Stimulated activated CD4-positive, alpha-beta T cell treated with anti-CD3 and anti-CD28 coated beads, Interleukin-1b, Interleukin-23, amount 100 ng/mL, for 1 hour (primary cell): ENCODE measurements at places on chromosomes 2 and 18.

DNA sequence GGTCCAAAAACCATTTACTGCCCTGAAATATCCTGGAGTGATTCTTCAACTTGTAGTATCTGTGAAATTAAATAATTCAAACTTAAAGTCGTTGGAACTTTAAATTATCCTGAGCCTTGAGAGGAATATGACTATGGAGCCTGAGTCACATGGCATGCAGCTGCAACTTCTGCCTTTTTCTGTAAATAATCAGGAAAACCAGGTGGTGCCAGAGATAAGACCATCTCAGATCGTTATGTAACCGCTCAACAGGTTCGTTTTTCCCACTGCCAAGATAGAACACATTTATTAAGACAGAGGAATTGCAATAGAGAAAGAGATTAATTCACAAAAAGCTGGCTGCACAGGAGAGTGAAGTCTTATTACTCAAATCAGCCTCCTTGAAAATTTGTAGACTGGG is 876.5 kb downstream of the SUCLG1 start:
- DNase-seq, result no peak

DNA sequence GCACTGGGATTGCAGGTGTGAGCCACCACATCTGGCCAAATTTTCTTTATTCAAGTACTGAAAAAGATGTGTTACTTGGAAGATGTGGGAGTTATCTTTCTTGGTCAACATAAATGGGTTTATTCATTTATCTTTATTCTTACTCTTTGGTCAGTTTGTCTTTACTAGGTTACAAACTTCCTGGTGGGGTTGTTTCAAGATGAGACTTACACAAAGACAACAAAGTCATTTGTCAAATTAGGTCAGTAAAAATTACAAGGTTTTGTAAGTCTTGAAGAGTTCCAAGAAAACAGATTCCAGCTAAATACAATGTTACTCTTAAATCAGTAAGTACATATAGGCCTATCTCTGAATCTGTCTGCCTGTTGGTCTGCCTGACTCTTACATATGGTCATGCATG is 48.9 kb downstream of the DARS1 start:
- DNase-seq, result no peak

DNA sequence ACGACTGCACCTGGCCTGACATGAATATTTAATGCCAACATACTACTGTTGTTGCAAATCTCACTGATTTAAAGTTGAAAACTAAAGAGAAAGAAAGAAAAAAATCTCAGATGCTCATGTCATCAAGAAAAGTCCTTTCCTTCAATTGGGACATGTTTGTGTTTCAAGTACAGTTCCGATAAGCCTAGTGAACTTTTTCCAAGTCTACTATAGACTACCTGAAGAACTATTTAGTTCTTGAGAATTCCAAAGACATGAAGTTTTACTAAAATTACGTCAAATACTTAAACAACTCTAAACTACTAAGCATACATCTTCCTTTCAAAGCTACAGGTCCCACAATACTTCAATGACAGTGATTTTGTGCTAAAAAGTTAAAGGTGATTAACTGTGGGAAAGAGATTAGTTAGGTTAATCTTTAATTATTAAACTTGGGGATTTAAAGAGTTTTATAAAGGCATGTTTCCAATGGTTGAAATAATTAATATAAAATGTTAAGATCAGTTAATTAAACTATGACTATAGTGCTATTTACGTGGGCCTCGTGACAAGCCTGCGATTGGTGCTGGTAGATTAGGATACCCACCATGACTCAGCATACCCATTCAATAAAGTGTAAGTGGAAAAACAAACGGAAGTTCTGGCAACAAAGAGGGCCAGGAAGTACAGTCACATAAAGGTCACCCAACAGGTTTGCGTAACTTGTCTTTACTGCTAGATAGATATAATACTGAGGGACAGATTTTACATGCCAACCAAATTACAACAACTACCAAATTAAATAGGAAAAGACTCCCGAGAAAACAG is 55.5 kb downstream of the SEPTIN10 start:
- no peak for DNase-seq

GRCh38 chr2:177314722-177315264 is 50.3 kb upstream of the NFE2L2 start:
- DNase-seq, result no peak

- DNase-seq, result no peak
Observed at GRCh38 chr18:12657684-12658425, at the start of gene SPIRE1. SPIRE1 (minus strand) TSS chr18:12658107; CDS start chr18:12657866, 241 bp downstream.

DNA sequence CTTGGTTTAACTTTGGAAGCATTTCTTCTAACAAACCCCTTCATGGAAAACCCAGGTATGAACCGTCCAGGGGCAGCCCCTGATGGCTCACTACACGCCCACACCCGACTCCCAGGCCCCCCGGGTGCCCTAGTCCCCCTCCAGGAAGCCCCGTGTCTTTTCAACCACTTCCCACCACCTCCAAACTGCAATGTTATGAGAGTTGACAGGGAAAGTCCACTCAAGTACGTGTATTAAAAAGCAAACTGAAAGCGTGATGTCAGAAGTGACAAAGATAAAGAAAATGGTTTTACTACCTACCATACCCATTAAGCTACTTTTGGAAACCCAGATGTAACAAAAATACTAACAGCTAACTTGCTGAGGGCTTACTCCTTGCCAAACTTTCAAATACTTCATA is 51.5 kb downstream of the L3MBTL4 start:
- no peak for DNase-seq

DNA sequence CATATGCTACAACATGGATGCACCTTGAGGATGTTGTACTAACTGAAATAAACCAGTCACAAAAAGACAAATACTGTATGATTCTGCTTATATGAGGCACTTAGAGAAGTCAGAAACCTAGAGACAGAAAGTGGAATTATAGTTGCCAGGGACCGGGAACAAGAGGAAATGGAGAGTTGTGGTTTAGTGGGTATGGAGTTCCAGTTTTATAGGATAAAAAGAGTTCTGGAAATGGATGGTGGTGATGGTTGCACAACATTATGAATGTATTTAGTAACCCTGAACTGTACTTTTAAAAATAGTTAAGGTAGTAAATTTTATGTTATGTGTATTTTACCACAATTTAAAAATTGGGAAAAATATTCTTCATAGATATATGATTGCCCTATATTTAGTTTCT is 97.7 kb downstream of the DPP4 start:
- DNase-seq, result no peak

- DNase-seq, result no peak
Observed at GRCh38 chr2:898319-898718, 52.3 kb upstream of the SNTG2 start.

DNA sequence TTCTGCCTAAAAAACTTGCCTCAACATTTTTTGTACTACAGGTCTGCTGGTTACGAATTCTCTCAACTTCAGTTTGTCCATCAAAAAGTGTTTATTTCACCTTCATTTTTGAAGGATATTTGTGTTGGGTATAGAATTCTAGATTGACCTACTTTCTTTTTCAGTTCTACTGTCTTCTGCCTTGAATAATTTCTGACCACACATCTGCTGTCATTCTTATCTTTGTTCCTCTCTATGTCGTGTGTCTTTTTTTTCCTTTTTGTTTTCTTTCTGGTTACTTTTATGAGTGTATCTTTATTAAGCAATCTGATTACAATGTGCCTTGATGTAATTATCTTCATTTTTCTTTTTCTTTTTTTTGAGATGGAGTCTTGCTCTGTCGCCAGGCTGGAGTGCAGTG is 25.3 kb downstream of the ADCY3 start:
- no peak for DNase-seq

DNA sequence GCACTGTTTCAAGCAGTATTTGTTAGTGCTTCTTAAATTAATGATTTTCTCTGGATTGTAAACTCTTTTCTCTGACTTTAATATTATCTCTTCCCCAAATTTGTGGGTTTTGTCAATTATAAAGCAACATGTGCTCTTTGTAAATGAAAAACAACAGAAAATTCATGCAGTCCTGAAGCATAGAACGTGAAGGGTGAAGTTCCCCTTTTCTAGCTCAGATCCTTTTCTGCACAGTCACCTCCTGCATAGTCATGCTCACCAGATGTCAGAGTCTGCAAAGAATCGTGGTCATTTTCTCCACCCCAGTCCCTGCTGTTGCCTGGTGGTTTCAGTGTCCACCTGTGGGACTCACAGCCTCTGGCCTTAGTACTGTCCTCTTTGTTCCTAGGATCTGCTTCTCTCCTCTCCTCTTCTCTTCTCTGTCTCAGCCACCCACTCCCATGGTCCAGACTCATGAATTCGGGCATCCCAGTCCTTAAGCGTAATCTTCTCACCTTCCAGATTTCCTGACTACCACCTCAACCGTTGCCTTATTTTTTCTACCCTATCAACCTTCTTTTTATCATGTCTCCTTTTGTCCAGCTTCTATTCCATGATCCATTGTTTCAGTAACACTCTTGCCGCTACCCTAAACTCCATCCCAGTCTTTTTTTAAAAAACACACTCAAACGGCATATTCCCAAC is 229.1 kb downstream of the RTP5 start:
- no peak for DNase-seq

DNA sequence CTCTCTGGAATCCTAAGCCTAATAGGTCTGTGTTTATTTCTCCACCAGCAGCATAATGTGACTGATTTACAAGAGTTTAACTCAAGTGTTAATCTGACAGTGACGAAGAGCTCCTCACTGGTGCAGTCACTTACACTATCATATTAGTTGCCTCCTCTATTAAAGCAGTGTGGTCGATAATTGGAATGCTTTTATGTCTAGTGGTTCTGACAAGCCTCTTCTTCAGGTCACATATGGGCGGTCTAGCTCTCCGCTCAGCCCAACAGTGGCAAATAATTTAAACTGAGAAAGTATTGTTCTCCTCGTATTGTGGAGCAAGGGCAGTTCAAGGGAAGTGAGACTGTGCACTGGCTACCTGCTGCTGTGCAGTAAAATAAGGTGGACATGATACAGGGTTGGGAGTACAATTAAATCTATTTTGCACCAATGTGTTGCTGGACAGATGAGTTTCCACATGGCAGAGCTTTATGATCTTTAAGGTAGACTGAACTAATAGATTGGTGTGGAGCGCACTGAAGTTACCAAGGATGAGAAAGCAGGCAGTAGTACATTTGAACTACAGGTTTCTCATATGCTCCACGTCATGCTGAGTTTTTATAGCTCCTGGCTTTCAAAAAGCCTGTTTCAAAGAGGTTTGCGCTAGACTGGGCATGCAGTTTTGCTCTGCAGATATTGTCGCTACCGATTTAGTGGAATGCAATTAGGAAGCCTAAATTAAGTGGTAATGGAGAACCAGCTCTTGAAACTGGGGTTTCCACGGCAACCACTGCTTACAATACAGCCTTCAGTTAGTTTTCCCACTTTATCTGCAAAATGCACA is 151.7 kb upstream of the POU3F3 start:
- DNase-seq, result no peak

- no peak for DNase-seq
Observed at GRCh38 chr2:157258520-157259326, 1.2 kb downstream of the GALNT5 start.

- no peak for DNase-seq
Observed at GRCh38 chr2:61520261-61520660, 17.9 kb downstream of the XPO1 start.

- no peak for DNase-seq
Observed at GRCh38 chr2:6556755-6557154, 309.0 kb downstream of the CMPK2 start.

- DNase-seq, result no peak
Observed at GRCh38 chr2:220279840-220280239, 652.4 kb downstream of the SLC4A3 start.

GRCh38 chr2:171482877-171483276 is 39.4 kb upstream of the CYBRD1 start:
- no peak for DNase-seq

DNA sequence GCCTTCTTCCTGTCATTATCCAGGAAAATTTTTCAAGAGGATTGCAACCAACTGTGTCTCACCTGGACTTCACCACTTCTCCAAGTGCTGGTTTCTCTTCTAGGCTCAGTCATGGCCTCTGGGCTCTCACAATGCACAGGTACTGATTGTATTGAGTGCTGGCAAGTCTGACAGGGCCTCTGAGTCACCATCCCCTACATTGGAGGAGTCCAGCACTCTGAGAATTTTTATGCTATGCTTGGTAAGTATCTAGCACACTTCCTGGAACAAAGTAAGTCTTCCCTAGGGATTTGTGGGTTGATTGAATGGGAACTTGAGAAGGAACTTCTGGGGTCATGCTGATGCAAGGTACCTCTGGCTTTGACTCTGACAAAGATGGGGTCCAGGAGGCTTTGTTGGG is 147.2 kb upstream of the CELF4 start:
- DNase-seq, result no peak

DNA sequence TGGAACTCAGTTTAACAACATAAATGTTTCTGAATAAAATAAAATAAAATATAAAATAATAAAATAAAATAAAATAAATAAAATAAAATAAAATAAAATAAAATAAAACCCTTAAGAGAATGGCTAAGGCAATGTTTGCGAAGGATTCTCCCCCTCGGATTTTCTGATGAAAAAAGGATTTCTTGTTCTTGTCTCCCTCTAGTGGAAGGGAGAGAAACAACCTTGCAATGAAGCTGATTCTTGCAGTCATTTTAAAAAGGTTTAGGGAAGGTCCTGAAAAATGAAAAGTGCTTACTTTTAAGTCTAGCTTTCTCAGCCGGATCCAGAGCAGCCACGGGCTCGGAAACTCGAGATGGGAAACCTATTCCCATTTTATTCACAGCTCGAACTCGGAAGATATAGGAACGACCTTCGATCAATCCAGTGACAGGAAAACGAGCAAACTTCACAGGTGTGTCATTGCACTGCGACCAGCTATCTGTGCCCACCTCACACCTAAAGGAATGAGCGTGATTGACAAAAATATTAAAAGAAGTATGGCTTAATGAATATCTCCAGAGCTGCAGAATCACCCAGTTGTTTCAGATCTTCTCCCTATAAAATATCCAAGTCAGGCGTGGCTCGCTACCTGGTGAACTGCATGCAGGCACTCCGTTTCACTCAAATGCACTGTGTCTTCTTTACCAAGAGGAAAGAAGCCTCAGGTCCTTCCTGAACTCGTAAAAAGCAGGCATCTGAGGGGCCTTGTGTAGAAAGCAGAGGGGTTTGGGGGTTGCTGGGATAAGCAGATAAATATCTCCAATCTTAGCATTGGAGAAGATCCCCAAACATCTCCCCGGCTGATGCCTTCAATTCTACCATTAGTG is 68.1 kb downstream of the MYOM1 start:
- DNase-seq, result no peak

GRCh38 chr2:2831633-2832032 is 500.6 kb upstream of the MYT1L start:
- DNase-seq, result no peak

GRCh38 chr2:232174662-232175061 is 203.9 kb upstream of the ALPP start:
- DNase-seq, result no peak

GRCh38 chr2:162057426-162057825 is 16.6 kb downstream of the DPP4 start:
- no peak for DNase-seq

GRCh38 chr2:37590119-37590571 is 81.3 kb downstream of the CDC42EP3 start:
- DNase-seq, result no peak

DNA sequence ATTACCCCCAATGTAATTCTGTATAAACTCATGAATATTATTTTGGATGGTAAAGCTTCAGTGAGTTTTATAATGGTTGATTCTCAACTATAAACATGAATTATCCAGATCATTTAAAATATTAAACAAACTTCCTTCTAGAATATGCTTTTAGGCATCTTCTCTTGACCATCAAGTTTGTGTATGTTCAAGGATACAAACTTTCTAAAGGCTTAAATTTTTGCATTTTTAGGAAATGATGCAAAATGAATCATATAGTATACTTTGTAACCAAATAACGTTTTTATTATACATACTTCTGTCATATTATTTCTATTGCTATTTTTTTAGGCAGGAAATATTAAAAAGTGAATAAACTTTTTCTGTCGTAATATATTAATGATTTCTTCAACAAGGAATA is 62.8 kb downstream of the OSBPL6 start:
- no peak for DNase-seq
